ENCODE measurements at places on chromosomes 13 and 19. TPM values are rescaled to one million over a fixed set of nuclear protein-coding genes. Genes with fewer than 3 reads are reported as not detected.
A peak's percentile ranks its signal among the peaks of the same experiment; 100 is the strongest.

DNA sequence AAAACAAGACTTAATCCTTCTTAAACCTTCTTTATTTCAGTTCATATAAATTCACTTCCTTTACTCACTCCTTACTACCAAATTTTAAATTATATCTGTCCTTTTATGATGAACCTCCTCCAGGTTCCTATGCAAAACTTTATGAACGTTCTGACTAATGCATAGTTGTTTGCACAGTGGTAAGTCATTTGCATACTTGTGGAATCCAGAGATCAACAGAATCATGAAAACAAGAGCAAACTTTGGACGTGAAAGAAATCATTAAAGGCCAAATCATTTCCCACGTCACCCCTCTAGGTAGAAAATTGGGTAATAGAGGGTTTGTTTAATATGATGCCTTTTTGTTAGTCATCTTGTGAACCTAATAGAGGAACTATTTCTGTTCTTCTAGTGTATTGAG, 32.3 kb upstream of the MYCBP2 start:
- no peak for DNase-seq

DNA sequence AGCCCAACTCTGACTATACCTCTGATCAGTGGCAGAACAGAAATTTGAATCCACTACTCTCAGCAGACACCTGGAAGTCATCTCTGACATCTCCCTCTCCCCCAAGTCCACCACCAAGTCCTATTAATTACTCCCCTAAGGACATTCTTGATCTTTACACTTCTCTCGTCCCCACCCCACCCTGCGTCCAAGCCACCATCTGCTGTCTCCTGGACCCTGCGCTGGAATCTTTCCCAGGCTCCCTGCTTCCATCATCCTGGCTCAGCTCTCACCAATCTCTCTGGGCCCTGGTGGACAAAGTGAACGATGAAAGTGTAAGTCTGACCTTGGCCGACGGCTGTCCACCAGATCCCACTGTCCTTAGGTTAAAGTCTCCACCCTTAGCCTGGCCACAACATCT, 145.6 kb upstream of the GJB6 start:
- DNase-seq, result no peak

- peak; percentile 66 for DNase-seq
Observed at GRCh38 chr19:12938779-12939601, 581 bp downstream of the CALR start.

DNA sequence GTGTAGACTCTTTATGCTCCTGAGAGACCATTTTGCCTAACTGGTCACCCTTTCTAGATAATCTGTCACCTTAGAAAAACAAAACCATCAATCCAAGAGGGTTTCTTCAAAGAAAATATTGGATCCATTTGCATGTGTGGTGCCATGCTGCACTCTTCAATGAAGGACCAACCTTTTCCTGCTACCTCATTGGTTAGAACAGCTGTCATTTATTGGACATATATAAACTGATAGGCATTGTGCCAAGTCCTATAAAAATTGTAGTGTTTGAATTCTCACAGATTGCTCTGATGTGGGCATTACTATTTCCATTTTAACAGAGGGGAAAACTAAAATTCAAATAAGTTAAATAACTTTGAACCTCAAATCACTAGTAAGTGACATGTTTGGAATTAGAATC, 333.2 kb downstream of the MYO16 start:
- no peak for DNase-seq

Gene CYP4F8
- total RNA-seq, result not detected
